ENCODE measurements at places on chromosomes 3 and 15.

GRCh38 chr3:188807006-188807405 lies 364.8 kb upstream of the TPRG1 start:
- DNase-seq = no peak

- peak; percentile 47 for DNase-seq
Observed at GRCh38 chr3:176595307-176595706, 602.0 kb downstream of the TBL1XR1 start.

DNA sequence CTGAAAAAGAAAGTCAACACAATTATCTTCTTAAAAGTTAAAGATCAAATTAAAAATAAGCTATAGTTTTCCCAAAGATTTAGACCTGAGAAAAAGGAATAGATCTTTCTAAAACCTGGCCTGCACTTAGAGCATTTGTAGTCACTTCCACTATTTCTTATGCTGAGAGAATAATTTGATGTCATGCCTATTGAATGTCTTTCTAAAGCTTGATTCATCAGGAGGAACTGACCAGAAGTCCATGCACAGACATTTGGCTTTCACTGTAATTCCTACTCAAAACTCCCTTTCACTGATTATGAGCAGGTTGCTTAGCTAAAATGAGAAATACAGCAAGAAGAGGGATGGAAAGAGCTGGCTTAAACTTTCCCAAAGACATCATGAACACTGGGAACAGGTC lies 4.3 kb downstream of the GREM1 start:
- no peak for DNase-seq

- no peak for DNase-seq
Observed at GRCh38 chr3:134313847-134314587, 60.2 kb downstream of the AMOTL2 start.

DNA sequence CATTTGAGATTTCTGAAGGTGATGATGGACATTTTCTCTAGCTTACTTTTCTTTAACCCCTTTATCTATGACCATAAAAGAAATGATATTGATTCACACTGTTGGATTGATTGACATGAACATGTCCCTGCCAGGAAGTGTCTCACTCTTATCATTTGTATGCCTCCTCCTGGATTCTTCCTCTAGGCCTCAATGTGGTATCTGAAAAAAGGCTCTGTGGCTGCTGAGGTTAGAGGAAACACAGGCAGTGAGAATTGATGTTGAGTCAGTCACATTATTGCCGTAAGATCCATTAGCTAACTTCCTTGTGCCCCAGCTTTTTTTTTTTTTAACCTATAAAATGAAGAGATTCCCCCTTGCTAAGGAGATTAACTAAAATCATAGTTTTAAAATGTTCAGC lies 8.0 kb upstream of the THRB start:
- DNase-seq = peak; percentile 88

DNA sequence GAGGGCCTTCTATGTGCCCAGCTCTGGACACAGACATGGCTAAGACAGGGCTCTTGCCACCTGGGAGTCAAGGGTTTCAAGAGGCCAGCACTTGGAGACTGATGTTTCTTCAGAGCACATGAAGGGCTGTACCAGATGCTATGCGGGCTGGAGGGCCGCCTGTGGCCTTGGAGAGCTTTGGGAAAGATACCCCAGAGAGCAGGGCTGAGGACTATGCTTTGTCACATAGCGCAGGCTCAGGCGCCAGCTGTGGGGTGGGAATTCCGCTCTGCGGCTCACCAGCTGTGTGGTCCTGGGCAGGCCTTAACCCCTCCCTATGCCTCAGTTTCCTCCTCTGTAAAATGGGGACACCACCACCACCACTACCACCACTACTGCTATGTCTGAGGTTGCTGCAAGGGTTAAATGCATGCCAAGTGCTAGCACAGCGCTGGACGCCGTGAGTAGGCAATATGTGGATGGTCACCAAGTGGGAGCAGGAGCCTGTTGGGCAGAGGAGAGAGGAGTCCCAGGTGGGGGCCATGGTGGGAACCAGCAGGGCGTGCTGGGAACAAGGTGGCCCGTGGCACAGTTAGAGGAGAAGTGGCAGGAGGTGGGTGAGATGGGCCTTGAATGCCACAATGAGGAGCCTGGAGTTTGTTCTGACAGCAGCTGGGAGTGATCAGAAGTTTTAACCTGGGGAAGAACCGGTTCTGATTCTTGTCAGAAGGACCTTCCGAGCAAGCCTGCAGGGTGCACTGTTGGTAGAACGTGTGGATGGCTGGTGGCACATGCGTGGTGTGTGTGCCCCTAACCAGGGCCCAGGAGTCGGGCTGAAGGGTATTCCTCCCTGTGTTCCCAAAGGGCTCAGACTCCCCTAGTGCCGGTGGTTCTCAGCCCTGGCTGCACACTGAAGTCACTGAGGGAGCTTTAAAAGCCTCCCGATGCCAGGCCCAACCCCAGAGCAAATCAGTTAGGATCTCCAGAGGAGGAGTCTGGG lies 41.7 kb downstream of the FEM1B start:
- no peak for DNase-seq

GRCh38 chr15:29090617-29091466 lies 178.8 kb downstream of the NSMCE3 start:
- peak; percentile 24 for DNase-seq

- no peak for DNase-seq
Observed at GRCh38 chr3:78832785-78833204, 935.0 kb downstream of the ROBO1 start.

DNA sequence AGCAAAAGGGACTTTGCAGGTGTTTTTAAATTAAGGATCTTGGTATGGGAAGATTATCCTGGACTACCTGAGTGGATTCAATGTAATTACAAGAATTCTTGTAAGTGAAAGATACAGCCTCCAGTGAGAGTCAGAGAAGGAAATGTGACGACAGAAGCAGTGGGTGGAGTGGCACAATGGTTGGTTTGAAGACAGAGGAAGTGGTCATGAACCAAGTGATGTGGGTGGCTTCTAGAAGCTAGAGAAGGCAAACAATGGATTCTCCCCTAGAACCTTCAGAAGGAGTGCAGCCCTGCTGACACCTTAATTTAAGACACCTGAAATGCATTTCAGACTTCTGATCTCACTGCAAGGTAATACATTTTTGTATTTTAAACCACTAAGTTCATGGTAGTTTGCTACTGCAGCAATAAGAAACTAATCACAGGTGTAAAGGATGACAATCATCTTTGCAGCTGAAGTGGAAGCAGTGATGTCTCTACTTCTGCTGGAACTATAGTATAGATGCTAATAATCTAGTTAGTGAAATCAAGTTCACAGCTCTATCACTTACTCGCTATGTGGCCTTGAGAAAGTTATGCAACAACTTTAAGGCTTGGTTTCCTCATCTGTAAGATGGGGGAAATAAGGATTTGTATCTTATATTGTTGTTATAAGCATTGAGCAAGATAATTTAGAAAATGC lies 403.4 kb upstream of the SUCLG2 start:
- no peak for DNase-seq

GRCh38 chr3:48435774-48436476 lies 4.0 kb downstream of the CCDC51 start:
- peak; percentile 78 for DNase-seq

- no peak for DNase-seq
Observed at GRCh38 chr3:127495821-127496655, 94.5 kb downstream of the TPRA1 start.

DNA sequence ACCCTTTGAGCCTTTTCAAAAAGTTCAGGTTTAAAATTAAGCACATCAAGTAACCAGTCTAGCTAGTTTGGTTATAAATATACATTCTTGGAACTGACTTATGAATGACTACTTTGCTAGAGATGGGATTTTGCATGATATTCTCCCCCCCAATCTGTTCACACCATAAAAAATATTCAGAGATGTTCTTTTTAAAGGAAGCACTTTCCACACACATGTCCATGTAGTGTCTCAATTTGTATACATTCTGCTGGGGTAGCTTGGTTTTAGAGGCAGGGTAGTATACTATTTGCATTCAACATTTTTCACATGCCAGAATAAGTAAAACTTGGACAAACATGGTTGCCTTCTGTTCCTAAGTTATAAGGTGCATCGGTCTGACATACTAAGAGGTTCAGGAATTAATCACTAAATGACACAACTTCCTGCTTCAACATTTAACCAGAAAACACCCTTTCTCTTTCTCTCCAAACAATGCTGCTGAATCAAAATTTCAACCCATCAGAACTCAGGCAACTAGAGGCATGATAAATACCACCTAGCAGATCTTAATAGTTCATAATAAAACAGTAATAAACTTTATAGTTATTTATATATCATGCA lies 57.0 kb downstream of the SUMF1 start:
- no peak for DNase-seq

DNA sequence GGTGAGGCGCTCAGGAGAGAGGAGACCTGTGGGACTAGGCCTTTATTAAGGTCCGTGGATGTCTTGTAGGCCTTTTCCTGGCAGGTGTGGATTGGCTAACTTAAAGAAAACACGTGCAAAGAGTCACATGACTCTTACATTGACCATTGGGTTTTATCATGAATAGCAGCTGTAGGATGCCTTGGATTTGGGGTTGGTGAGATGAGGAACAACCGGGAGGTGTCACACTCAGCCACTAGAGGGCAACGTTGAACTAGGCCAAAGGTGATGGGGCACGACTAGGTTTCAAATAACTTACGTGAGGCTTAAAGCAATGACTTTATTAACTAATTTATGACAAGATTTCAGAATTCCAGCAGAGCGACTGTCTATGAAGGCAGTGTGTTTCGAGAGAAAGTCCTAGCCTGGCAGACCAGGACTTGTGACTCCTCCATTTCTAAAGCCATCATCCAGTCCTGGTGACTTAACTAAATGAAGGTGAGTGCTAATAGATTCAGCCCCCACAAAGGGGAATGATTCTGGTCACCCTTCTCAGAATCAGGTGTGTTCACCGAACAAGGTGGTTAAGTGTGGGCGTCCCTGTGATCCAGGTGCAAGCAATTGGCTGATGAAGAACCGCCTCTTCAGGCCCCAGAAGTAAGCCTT lies 345.6 kb downstream of the MCTP2 start:
- DNase-seq = no peak

GRCh38 chr3:184486614-184487013 lies 75.0 kb upstream of the EPHB3 start:
- no peak for DNase-seq

DNA sequence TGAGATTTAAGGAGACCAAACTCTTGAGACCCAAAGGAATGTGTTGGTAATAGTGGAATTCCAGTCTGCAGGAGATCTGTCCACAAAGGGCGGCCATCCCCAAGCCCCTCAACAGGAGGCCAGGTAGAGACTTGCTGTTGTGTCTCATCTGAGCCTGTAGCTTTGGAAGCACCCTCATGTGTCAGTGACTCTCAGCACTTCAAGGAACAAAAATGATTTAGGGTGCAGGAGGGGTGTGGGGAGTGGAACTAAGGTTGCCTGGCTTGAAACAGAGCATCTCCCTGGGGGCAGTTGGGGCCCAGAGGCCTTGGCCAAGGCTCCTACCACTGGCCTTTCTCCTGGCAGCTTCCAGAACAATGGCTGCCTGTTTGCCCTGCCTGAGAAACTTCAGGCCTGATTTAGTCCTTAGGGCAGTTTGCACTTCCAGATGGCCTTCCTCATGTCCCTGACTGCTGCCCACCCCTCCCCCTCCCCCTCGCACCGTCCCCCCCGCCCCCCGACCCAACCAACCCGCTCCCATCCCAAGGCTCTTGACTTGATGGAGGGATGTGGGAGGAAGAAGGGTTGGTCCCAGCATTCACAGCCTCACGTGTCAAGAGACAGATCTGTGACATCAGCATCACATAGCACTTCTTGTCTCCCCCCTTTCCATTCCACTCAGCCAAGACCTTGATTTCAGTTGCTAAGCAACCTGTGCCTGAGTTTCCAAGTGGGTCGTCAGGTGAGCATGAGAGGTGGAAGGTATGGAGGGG lies 77.1 kb downstream of the CORO2B start:
- no peak for DNase-seq

All from iris pigment epithelial cell (primary cell).